ENCODE measurements at places on chromosomes 3 and 15.

- DNase-seq = no peak
Measured at GRCh38 chr3:174488527-174488926, 370.6 kb upstream of the NAALADL2 start.

DNA sequence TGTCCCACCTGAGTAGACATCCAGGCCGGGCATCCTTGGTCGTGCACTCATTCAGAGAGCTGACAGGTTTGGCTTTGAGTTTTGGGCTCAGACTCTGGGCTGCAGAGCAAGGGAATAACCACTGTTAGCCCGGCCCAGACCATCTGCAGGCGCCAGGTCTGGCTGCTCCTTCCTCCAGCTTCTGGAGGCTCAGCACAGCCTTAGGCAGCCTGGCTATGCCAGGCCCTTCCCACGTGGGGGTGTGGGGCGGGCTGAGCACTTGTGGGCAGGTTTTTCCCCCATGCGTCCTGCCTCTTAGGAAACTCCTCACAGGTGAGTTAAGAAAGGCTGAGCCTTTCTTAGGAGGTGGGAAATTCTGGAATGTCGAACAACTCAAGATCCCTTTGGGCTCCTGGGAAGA lies 11.2 kb downstream of the PLA2G4B start:
- no peak for DNase-seq

- DNase-seq = no peak
Measured at GRCh38 chr3:105040026-105040622, 326.6 kb upstream of the ALCAM start.

DNA sequence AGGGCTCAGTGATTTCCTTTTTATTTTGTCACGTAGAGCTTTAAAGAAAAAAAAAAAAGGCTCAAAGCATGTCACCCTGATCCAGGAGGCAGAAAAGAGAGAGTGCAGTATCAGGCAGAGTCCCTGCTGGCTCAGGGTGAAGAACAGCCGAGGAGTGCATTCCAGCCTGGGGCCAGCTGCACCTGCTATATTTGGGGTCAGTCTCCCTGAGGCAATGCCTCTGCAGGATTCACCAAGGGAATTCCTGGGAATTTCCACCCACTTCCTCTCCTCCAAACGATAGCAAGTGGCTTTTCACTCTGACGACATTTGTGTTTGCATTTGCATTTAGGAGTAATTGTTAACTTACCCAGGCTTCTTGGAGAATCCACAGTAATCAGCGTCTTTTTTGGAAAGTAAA lies 202.9 kb upstream of the CTNNB1 start:
- DNase-seq = no peak

DNA sequence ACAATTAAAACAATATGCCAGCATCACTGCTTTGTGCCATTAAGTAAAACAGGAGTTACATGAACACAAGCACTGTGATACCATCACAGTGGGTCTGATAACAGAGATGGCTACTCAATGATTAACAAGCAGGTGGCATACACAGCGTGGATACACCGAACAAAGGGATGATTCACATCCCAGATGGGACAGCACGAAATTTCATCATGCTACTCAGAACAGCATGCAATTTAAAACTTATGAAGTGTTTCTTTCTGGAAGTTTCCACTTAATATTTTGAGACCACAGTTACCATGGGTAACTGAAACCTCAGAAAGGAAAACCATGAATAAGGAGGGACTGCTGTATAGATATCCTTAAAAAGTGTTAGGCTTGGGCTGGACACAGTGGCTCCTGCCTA lies 44.5 kb downstream of the SLC24A1 start:
- DNase-seq = peak; percentile 25

DNA sequence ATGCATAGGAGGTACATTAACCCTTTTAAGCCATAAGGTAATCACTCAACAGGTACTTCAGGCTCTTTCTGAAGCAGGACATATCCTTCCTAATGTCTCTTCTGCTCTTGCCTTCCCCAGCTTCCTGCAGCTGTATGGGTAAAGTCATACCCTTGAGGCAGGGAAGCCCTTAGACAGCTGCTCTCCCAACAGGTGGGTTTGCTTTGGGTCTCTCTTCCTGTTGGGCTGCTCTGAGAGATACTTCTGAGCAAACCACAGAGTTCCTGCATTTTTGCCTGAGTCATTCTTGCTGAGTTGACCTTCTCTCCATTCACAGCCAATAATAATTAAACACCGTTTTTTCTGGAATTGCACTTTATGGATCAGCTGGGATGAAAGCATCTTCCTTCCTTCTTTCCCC lies 2.0 kb upstream of the TRAT1 start:
- DNase-seq = no peak

- peak; percentile 12 for DNase-seq
Measured at GRCh38 chr15:61702224-61703020, 357.8 kb downstream of the VPS13C start.

GRCh38 chr3:35641920-35642527 lies 2.7 kb downstream of the ARPP21 start:
- no peak for DNase-seq

DNA sequence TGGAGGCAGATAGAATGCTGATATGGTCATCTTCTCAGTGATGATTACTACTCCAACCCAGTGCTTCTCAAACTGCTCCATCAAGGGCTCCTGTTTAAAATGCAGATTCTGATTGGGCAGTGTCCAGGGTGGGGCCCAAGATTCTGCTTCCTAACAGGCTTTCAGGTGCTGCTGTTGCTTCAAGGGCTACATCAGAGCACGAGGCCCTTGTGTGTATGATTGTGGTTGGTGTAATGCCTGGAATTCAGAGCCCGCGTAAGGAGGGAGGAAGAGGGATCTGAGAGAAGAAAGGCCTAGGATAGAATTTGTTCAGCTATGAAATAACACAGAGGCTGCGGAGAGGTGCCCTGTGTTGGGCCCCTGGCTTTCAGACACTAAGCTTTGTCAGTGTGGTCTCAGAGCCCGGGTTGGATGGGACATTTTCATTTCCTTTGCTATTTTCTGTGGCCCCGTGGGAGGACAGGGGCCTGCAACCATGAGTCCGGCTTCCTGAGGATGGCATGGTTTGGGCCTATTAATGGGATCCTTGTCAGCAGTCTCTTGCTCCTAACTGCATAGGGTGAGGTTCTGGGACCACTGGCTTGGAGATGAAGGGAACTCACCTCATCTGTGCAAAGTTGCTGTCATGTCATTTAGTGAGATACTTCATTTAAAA lies 53.0 kb downstream of the ATP1B3 start:
- no peak for DNase-seq

- no peak for DNase-seq
Measured at GRCh38 chr3:61157414-61157813, 93.8 kb downstream of the FHIT start.

DNA sequence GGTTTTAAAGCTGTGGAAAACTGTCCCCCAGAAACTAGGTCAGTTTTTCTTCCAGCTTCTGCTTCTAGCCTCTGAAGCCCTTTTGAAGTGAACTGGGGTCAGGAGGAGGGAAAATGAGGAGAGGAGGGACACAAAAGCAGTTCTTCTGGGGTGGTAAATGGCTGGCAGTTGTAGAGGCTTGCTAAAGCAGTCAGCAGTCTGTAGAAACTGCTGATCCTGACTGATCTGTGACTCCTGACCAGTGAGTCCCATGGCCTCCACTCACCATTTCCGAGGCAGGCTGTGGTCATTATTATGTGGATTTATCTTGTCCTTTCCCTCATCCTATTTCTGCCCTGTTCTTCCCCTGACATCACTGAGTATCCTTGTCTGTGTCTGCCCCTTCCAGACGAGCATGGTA lies 276.4 kb upstream of the ROPN1 start:
- DNase-seq = no peak

DNA sequence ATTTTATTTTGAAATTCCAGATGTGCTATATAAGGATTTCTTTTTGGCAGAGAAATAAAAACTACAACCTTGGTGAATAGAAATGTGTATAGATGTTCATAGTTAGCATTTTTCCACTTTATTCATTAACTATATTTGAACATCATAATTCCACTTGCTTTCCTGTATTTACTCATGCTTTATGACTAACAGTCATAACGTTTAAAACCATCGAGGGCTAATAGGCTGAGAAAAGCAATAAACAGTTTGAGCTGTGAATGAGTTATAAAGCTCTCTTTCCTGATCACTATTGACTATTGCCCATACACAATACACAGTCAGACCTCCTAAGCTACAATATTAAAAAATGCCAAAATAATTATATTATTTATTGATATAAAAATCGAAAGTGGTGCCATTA lies 502.1 kb upstream of the RASGRP1 start:
- no peak for DNase-seq

DNA sequence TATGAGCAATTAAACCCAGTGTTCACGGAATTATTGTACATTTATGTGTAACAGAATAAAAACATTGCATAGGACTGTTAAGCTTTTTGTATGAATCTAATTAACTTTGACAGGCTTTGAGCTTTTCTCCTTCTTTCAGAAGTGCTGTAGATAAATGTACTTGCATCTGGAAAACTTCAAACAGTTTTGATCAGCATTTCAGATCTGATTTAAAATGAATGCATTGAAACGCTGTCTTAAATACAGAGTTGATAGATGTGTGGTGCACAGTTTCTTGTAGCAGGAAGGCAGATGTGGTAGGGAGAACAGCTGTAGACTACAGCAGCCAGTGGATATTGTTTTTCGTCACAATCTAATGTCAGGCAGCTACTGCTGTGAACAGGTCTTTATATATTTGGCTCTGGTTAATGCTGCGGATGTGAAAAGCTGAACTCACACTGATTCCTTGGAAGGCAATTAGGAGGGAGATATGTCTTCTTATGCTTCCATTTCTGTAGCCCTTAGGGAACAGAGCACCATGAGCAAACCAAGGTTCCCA lies 193.8 kb upstream of the GOLIM4 start:
- no peak for DNase-seq

DNA sequence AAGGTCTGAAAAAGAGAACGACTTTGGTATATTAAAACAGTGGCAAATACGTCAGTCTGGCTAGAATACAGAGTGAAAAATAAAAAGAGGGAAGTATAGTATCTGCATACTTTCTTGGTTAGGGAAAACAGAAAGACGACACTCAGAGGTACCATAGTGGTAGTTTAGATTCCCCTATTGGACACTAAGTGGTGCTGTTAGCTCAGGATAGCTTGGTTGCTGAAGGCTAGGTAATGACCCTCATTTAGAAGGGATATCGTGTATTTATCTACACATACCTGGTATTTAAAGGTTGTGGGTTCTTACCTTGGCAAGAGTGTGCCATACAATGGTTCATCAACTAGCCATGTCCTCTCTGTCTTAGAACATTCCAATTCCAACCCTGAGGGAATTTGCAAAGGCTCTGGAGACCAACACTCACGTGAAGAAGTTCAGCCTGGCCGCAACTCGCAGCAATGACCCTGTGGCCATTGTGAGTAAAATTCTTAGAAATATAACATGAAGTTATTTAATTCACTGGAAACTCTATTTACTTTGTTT lies 31.0 kb downstream of the TMOD2 start:
- DNase-seq = no peak

DNA sequence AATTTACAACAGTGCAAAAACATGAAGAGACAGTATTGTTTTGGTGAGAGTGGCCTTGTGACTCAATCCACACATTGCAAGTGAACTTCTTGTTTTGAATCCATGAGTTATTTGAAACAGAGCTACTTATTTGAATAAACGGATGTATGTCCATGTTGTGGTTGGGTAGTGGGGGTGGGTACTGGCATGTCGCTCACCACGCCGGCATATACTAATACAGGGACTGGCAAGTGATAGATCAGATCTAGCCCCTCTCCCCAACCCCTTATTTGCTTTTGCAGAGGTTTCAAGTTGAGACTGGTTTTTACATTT lies 83.8 kb downstream of the EDEM1 start:
- DNase-seq = no peak

DNA sequence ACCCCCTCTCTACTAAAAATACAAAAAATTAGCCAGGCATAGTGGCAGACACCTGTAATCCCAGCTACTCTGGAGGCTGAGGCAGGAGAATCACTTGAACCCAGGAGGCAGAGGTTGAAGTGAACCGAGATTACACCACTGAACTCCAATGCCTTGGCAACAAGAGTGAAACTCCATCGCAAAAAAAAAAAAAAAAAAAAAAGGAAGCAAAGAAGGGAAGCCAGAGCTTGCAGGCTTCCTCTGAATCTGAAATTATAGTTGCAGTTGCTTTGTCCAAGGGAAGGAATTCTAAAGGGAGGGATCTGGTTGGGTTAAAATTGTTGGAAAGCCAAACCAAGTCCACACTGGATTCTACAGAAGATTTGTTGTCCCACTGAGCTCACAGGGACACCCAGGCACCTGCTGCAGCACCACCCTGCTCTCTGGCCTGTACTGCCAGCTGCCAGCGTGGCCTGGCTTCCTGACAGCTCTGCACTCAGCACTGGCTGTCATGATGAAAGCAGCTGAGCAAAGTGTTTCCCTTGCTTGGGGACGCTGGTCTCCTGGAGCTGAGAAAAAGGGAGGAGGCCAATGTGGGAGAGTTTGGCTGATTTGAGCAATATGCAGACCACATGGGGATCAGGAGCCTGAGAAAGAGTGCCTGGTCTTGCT lies 88.8 kb upstream of the HES1 start:
- DNase-seq = peak; percentile 69

DNA sequence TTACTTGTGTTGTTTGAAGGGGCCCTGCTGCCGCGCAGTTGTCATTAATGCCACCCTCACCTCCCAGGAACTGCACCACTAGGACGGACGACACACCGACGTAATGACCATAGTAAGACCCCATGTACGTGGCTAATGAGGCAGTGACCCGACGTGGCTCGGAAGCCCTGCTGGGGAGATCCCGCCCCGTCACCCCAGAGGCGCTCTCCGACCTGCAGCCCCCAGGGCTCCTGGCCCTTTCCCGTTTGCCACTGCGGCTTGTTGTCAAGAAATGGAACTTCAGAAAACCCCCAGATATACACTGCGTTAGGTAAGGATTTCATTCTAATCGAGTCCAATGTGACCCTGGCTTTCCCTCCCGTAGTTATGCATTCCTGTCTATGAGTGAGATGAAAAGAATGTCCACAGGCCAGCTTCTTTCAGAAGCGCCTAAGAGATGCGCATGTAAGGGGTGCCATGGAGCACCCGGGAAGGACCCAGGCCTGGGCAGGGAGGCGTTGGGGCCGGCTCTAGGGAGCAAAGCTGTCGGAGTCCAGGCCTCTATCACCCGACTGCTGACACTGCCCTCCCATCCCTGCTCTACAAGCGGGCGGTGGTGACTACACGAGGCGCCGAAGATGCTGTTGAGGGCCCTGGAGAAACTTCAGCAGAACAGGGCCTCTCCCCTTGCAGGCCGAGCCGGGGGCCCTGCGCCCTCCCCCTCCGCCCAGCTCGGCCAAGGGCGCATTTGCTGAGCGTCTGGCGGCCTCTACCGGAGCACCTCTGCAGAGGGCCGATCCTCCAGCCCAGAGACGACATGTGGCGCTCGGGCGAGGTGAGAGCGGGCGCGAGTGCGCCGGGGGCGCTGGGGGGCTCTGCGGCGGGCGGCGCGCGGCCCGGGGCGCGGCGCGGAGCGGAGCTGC lies at the start of gene GABRA5:
TSS of gene GABRA5 (plus strand) at position 765 of the 902 bp plus-strand sequence. CDS start 2,187 bp downstream, outside the sequence.
- DNase-seq = peak; percentile 19

DNA sequence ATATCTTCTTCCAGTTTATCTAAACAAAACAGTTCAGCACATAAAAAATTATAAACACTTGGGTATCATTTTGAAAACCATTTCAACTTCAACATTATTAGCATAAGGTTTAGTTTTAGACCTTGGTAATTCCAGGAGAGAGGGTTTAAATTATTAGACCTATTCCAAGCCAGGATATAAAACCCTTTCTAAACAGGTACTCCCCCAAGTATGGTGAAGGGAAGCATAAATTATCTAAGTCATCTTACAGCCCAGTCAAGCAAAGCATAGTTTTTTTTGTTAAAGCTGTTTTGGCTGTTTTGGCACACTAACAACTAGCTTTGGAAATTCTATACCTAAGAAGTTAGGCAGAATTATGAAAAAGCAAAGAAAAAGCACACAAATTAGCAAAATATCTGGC lies 87.3 kb downstream of the FBN1 start:
- no peak for DNase-seq
